ENCODE measurements at places on chromosomes 12 and 14.
A peak's percentile ranks its signal among the peaks of the same experiment; 100 is the strongest.

GRCh38 chr12:39675263-39675662 is 55.7 kb upstream of the ABCD2 start:
- no peak for DNase-seq

GRCh38 chr12:32455607-32456071 is 56.3 kb downstream of the FGD4 start:
- peak; percentile 45 for DNase-seq

- DNase-seq = no peak
Observed at GRCh38 chr12:46917821-46918220, 92.0 kb upstream of the SLC38A4 start.

GRCh38 chr12:76259660-76260389 is 88.4 kb downstream of the BBS10 start:
- DNase-seq = no peak

GRCh38 chr14:93549595-93549994 is 118.9 kb downstream of the UNC79 start:
- DNase-seq = no peak

- DNase-seq = no peak
Observed at GRCh38 chr12:124123296-124124000, 150.4 kb downstream of the ZNF664 start.

GRCh38 chr12:97162173-97162572 is 255.1 kb downstream of the NEDD1 start:
- no peak for DNase-seq

Measured in germinal center (tissue), 1 donor.